ENCODE measurements at places on chromosomes 16 and 17. TPM values are rescaled to one million over a fixed set of nuclear protein-coding genes. Genes with fewer than 3 reads are reported as not detected.

Gene HOXB5
- total RNA-seq = not detected

Gene GP1BA
- not detected for total RNA-seq

GRCh38 chr17:11986942-11987329, 10.3 kb downstream of the ZNF18 start:
- H3K4me3 ChIP-seq = no peak overlapping the region
- H3K27ac ChIP-seq = no peak overlapping the region
- no peak for DNase-seq
- no peaks in the 10 kb centered on the region for H3K27me3 ChIP-seq
- H3K36me3 ChIP-seq = peaks cover 49% of the 10 kb centered on the region

Gene FAM20A
- total RNA-seq = not detected

- no peak overlapping the region for H3K27ac ChIP-seq
- H3K36me3 ChIP-seq = no peaks in the 10 kb centered on the region
- no peak for DNase-seq
- H3K4me3 ChIP-seq = no peak overlapping the region
- H3K4me1 ChIP-seq = no peaks in the 10 kb centered on the region
These were observed 74.0 kb upstream of the HLF start for GRCh38 chr17:55190748-55191147.

DNA sequence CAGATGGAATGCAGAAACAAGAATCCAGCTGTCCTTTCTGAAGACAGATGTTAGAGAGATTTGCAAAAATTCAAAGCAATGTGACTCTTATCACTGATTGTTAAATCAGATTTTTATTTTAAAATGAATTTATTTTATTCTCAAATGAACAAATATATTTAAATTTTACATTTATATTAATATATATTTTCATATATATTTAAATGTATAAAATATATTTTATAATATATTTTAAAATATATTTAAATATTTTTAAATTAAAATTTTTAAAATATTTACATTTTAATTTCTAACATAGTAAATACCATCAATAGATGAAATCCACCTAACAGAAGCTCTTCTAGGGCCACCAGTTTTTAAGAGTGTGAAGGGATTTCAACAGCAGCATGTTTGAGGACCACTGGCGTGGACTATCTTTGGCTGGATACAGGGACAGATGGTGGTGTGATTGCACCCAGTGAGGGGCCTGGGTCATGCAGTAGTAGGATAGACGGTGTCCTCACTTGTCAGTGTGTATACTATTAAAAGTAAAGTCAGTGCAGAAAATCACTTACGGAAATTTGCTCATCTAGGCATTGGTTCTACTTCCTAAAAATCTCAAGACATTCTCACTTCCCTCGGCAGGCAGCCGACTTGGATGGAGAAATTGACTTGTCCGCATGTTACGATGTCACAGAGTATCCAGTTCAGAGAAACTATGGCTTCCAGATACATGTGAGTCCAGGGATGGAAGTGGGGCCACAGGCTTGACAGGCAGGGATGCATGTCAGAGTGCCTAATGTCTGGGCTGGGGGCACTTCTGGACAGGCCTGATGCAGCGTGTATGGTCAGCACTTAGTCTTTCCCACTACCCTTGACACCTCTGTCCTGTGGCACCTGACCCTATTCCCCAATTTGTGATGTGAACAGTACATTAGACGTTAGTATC, 56.3 kb downstream of the PLD6 start:
- no peaks in the 10 kb centered on the region for H3K27me3 ChIP-seq
- H3K36me3 ChIP-seq = peaks cover 58% of the 10 kb centered on the region
- H3K4me1 ChIP-seq = peaks cover 34% of the 10 kb centered on the region
- H3K27ac ChIP-seq = peak overlapping the region; percentile 60
- H3K4me3 ChIP-seq = no peak overlapping the region

DNA sequence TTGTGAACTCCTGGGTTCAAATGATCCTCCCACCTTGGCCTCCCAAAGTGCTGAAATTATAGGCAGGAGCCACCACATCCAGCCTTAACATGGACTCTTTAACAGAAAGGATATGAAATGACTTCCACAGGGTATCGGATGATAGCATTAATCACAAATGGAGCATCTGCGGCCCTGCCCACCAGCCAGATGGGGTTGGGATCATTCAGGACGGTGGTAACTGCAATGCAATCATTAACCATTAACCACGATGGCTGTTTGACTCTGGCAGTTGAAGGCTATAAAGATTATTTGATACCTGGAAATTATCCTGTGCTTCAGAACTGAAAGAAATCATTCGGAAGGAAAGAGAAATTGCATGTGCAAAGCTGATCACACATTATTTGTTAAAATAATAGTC, 5.3 kb upstream of the CHST5 start:
- no peak overlapping the region for H3K4me3 ChIP-seq
- peaks cover 7% of the 10 kb centered on the region for H3K36me3 ChIP-seq
- H3K27ac ChIP-seq = no peak overlapping the region
- H3K4me1 ChIP-seq = no peaks in the 10 kb centered on the region
- DNase-seq = no peak
